ENCODE measurements at places on chromosomes 1 and 21.

GRCh38 chr1:159532922-159533321 lies 2.9 kb downstream of the OR10J5 start:
- no peak for DNase-seq

DNA sequence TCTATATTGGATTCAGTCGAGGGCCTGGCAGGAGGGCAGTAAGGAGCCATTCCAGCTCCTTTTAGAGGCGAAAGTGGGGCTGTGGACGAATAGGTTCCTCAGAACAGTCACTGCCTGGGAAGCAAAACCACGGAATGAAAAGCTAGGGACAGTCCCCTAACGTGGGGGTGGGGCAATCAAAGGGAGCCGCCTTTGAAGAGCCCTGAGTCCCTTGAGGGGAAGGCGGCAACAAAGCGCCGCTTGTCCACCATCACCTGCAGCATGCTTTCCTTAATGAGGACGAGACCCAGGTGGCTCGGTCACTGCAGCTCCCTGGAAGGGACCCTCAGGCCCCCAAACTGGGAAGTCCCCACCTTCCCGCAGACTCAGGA lies 184.7 kb downstream of the ETS2 start:
- no peak for DNase-seq

- no peak for DNase-seq
These were observed 477.2 kb upstream of the CAMK1G start for GRCh38 chr1:209106237-209106741.

DNA sequence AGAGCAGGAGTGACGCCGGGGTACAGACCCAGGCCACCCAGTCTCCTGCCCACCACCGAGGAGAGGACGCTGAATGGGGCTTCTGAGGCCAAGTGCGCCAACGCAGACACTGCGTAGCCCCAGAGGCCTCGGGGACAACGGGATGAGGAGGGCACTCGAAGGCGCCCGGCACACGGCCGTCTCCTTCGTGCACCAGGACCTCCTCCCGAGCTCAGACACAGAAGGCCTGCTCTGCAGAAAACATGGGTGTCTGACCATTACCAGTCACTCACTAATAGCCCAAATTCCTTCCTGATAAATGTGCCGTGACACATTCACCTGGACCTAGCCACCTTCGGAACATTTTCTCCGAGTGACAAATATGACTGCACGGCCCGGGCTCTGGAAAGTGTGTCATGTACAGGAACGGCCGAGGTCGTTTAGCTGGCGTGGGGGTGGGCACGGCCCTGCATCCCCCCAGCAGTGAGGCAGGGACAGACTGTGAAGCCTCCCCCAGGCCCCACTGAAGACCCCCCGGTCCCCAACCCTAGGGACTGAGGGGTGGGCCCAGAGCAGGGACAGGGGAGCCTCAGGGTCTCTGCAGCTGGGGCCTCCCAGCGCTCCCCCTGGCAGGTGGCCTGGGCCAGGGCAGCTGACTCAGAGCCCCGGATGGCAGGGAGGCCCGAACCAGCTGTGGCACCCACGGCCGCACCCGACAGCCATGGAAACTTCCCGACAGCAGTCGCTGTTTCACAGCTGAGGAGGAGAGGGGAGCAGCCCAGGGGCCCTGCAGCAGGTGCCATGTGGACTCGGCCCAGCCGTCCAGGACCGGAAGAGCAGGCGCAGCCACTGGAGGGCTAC lies 16.7 kb upstream of the COL6A2 start:
- DNase-seq: no peak

GRCh38 chr21:42539342-42539741 lies 25.7 kb downstream of the SLC37A1 start:
- no peak for DNase-seq

DNA sequence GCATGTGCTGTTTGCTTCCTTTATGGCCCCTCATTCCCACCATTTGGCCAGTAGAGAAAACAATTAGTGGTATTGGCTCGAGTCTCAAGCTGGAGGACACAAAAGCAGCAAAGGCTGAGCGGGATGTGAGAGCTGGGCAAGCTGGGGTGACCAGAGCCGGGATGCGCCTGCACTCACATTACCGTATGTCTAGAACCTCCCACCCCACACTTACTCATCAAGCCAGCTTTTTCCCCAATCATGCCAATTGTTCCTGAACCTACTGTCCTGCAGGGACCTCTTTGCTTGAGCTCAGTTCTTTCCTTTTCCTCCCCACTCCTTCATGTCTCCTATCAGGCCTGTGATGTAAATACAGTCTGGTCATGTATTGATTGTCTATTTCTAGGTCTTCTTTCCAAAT lies 45.9 kb downstream of the KIRREL1 start:
- no peak for DNase-seq

- no peak for DNase-seq
These were observed 65.1 kb downstream of the TCP10L start for GRCh38 chr21:32519945-32520874.

DNA sequence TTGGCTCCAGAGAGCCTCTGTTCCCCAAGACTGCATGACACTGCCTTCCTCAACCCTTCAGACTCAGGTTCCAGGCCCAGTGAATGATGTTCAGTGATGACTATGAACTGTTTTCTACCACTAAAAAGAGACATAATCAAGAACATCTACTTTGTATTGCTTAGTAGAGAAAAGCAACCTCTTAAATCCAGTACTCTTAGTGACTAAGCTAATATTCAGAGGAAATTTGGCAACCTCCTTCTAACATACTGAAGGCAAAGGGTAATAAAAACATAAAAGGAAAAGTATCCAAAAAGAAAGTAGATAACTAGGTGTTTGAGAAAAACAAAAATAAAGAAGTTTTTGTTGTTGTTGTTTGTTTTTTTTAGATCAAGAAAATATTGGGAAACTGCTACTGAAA lies 153.3 kb upstream of the RUNX1 start:
- DNase-seq: no peak

DNA sequence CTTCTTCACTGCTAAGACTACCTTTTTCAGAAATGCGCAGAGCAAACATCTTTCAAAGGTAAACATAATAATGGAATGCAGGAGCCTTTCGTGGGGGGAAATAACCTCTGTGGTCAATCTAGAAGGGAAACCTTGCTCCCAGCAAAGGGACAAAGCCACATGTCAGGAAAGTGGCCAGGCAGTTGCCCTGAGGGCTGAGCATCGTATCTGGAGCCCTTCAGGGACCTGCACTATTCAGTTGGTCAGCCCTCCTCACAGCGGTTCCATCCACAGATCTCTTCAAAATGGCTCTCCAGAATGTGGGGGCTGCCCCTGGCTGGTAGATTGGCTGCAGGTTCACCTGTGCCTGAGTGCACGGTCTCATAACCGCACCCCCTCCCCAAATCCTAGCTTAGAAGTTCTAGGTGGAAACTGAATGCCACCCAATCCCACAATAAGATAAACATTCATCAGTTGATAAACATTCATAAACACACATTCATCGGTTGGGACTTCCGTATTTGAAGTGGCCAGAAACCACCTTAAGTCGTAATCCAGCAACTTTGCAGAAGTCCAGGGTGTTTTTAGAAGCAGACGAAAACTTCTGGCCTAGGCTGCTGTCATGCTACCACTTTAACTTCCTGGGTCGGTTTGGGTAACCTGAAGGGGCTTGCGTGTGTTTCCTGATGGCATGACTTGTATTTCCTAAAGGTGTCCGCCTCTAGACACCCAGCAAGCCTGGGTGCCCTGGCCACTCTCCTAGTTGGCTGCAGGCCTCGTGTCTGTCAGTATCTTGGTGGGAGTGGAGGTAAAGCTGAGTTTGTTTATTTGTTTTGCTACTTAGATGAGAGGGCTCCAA lies 50.5 kb downstream of the RASSF5 start:
- peak; percentile 62 for DNase-seq

All from activated CD4-positive, alpha-beta T cell treated with anti-CD3 and anti-CD28 coated beads, Interleukin-2, Interleukin-6, amounts not matched to agents 100 ng/mL and 50 ng/mL, durations not matched to agents 16 hours and 8 hours (primary cell).